Activated CD8-positive, alpha-beta memory T cell treated with anti-CD3 and anti-CD28 coated beads, Interleukin-2, amount 10 ng/mL, durations not matched to agents 7 days and 5 days (primary cell): ENCODE measurements at places on chromosomes 16 and 17. TPM values are rescaled to one million over a fixed set of nuclear protein-coding genes. Genes with fewer than 3 reads are reported as not detected.

DNA sequence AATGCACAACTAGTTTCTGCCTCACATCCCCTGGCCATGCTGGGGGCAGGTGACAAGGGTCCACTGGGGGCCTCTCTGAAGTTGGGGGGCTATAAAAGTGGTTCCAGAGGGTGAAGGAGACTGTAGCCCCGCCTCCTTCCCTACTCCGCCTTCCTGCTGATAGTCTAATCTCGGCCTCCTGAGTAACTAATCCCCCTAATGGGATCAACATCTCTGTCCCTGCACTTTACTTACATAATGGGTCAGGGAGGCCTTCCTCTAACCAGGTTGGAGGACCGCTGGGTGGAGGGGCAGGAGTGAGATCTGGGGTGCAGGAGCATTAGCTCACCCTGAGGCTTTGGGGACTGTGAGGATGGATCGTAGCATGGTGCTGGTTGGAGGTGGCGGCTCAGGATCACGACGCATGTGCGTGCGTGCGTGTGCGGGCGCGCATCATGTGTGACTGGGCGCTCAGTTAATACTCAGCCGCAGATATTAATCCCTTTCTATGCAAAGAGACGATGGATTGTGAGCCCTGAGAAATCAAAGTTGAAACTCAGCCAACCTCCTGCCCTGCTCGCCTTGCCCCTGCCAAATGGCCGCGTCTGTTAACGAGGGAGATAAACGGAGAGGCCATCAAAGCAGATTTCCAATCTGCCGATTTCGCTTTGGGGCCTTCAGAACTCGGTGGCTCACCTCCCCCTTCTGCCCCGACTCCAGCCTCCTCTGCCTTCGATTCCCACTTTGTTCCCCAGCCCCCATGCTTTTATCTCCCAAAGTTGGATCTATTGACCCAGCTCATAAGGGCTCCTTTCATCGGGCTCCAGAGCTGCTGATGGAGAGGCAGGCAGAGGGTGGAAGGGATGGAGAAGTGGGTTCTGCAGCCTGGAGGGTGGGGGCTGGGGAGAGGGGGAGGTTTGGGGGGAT, 107.3 kb downstream of the SDK2 start:
- H3K27me3 ChIP-seq = no peaks in the 10 kb centered on the region
- no peak overlapping the region for H3K27ac ChIP-seq
- H3K4me1 ChIP-seq = no peaks in the 10 kb centered on the region
- H3K36me3 ChIP-seq = no peaks in the 10 kb centered on the region
- no peak overlapping the region for H3K4me3 ChIP-seq
- DNase-seq = no peak

DNA sequence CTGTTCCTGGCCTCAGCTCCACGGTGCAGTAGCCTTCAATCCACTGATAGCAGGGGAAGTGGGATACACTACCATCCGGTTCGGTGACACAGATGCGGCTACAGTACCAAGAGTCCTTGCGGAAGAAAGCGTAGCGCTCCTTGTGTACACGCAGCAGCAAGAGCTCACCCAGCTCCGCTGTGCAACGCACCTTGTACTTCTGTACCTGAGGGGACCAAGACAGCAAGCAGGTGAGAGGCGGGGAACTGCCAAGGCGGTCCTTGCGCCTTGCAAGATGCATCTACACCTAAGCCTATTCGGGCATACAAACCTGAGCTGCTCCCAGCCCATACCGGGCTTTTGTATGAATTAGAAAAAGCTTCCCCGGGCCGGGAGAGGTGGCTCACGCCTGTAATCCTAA, 1.5 kb downstream of the ALOXE3 start:
- H3K4me1 ChIP-seq = peaks cover 31% of the 10 kb centered on the region
- peaks cover 58% of the 10 kb centered on the region for H3K27me3 ChIP-seq
- H3K27ac ChIP-seq = no peak overlapping the region
- H3K4me3 ChIP-seq = no peak overlapping the region
- no peaks in the 10 kb centered on the region for H3K36me3 ChIP-seq
- no peak for DNase-seq

DNA sequence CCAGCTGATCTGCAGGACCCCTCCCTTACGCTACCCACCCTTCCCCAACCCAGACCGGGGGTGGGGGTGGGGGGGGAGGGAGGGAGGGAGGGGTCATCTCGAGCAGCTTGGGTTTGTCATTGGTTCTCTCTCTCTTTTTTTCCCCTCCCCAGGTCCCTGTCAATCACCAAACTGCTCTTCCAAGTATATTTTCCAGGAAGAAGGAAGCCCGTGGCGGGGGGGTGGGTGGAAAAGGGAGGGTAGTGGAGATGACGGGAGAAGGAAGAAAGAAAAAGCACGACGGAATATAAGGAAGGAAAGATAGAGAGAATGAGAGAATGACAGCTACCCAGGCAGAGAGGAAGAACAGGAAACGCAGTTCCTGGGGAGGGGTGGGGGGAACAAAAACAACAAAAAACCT, 17.9 kb downstream of the SALL1 start:
- H3K27me3 ChIP-seq = peaks cover 24% of the 10 kb centered on the region
- no peaks in the 10 kb centered on the region for H3K4me1 ChIP-seq
- H3K27ac ChIP-seq = no peak overlapping the region
- no peak for DNase-seq

DNA sequence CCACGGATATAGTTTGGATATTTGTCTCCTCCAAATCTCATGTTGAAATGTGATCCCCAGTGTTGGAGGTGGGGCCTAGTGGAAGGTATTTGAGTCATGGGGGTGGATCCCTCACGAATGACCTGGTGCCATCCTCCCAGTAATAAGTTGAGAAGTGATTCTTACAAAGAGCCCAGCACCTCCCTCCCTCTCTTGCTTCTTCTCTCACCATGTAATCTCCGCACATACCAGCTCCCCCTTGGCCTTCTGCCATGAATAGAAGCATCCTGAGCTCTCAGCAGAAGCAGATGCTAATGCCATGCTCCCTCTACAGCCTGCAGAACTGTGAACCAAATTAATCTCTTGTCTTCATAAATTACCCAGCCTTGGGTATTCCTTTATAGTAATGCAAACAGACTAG, 41.9 kb upstream of the RBBP6 start:
- DNase-seq = no peak
- no peaks in the 10 kb centered on the region for H3K36me3 ChIP-seq
- H3K27me3 ChIP-seq = peaks cover 3% of the 10 kb centered on the region
- no peak overlapping the region for H3K27ac ChIP-seq
- no peaks in the 10 kb centered on the region for H3K4me1 ChIP-seq
- no peak overlapping the region for H3K4me3 ChIP-seq

TMIGD1 gene
- not detected for total RNA-seq

TEX19 gene
- total RNA-seq = 0.15 TPM

BCO1 gene
- total RNA-seq = not detected
